ENCODE measurements at places on chromosomes 13 and 19.

DNA sequence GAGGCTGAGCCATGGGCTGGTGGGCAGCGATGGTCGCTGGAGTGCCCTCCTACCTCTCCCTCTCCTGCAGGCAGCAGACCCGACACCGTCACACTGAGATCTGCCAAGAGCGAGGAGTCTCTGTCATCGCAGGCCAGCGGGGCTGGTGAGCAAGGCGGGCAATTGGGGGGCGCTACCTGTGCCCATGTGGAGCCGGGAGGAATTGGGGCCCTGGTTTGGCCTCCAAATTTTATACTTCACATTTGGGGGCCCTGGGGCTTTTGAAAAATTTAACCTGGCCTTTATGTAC is 9.9 kb downstream of the ARHGAP33 start:
- no peak for DNase-seq

DNA sequence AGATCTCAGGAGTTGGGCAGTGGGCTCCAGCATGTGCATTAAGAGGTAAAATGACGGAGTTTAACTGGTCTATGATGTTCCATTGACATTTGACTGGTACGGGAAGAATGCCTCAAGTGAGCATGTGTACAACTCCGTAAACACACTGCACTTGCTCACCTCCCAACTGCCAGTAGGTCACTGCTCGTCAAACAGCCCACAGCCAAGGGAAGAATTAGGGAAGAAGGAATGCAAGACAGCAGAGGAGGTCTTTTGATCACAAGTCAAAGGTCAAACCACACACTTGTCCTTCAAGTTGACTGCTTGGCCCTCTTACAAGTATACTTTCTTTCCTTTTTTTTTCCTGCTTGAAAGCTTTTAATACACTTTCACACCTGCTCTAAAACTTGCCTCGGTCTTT is 236.7 kb downstream of the B3GLCT start:
- no peak for DNase-seq

- peak; percentile 51 for DNase-seq
These were observed 42.1 kb downstream of the TUBGCP3 start for GRCh38 chr13:112545856-112546255.

DNA sequence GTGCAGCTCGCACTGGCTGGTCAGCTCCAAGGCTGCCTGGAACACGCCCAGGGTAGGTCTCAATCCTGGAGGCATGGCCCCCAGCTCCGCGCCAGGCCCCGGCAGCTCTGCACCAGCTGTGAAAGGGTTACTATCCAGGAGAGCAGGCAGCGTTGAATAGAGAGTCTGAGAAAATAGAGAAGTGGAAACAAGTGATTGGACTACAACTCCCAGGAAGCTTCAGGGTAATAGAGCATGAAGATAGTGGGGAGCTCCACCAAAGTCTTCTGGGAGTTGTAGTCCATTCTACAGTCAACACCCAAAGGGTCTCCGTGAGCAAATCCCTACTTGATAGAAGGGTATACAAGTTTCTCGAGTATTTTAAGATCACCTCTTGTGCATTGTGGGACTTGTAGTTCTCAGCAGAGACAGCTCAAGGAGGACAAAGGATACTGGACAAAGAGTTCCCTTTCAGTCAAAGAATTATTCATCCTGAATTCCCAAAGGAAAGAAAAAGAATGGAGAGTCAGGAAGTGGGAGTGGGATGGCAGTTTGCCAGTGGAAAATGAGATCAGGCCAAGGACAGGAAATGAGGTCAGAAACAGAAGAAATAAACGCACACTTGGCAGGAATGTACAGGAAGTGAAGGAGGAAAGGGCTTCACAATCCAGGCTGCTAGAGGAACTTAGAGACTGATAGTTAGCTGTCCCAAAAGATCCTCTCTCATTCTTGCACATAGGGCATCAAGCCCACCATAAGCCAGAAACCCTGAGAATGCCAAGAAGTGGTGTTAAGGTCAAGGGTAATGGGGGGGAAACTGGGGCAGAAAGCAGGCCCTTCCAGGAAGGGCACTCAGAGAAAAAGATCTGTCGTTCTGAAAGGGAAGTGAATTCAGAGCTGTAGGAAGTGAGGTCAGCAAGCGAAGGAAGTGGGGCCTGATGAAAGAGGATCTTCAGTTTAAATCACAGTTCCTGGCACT is 5.5 kb upstream of the MAMSTR start:
- peak; percentile 73 for DNase-seq

DNA sequence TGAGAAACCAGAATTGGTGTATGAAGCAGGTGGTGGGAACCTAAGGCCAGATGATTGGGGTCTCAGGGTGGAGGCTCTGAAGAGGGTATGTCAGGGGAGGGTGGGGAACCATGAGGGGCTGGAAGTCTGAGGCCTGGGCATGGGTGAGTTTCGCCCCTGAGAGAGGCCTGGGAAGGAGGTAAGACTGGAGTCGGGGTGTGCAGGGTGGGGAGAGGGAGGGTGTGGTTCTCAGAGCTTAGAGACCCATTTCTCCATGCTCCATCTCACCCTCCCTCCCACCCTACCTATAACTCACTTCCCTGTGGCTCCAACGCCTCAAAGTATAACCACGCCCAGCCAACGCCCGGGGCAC is 1.0 kb upstream of the KLHL26 start:
- no peak for DNase-seq

DNA sequence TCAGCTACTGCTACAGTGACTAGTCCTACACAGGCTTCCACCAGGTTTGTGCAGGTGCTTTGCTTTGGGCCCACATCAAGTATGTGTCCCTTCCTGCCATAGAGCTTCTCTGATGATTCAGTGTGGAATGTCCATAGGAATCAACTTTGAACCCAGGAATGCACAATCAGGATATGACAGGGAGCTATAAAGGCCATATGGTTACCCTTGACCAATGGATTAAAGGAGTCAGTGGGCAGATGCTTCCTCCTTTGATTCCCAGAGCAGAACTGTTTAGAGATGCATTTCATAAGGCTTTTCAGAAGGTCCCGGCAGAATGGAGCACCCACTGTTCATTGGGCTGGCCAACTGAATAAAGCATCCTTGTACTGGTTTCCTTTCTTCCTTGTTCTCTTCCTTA is 145.2 kb upstream of the WASF3 start:
- DNase-seq, result no peak

- no peak for DNase-seq
These were observed 71.0 kb downstream of the SIPA1L3 start for GRCh38 chr19:37977992-37978391.

DNA sequence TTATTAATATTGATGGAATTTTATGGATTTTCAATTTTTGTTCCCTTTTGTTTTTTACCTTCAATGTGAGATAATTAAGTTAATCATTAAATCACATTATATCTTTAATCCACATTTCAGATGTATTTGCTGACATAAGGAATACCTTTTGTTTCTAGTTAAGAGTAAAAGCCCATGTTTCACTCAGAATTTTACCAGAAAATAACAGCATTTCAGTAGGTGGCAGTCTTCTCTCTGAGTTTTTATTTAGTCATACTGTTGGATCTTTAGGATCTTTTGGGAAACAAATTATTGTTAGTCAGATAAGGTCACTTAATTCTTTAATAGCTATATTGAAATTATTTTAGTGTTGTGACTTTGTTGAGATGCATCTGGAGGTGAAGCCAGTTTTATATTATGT is 67.9 kb downstream of the NDFIP2 start:
- DNase-seq, result no peak

- DNase-seq, result peak; percentile 93
These were observed 3.5 kb downstream of the FSTL3 start for GRCh38 chr19:679418-680286.

- no peak for DNase-seq
These were observed 5.1 kb upstream of the PRKD2 start for GRCh38 chr19:46722004-46722380.

DNA sequence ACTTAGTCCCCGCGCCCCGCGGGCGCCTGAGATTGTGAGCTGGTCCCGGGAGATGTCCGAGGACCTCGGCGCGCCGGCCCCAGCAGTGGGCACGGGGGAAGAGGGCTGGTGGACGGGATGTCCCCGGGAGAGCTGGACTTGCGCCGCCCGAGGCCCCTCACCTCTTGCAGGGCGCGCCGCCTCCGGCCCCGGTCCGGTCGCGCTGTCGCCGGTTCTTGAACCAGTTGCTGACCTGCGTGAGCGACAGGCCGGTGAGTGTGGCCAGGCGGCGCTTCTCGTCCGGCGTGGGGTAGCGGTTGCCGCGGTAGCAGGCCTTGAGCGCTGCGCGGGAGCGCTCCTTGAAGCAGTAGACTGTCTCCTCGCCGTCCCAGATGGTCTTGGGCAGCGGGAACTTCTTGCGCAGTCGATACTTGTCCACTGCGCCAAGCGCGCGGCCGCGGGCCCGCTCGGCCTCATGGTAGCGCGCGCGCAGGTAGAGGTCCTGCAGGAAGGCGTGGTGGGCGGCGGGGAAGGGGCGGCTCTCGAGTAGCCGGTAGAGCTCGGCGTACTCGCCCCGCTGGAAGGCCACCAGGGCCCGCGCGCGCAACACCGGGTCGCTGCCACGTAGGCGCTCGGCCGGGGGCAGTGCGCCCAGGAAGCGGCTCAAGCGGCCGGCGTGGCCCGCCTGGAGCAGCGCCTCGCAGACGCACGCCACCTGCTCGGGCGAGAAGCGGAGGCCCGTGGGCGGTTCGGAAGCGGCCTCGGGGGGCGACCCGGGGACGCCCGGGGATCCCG is 984 bp downstream of the SIX5 start:
- peak; percentile 83 for DNase-seq

DNA sequence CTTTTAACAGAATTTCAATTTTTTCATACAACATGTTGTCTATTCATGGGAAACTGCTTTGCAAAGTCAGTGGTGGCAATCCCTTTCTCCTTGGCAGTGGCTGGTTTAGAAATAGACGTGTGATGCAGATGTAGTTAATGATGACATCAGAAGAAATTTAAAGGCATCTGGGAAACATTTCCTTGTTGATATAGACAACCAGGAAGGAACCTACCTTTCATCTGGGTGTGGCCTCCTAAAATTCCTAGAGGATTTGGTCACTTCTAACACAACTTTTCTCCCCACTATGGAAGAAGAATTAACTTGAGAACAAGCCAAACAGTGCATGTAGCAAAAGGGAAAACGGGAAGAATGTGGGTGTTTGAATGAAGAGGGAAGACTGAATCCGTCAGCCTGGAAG is 102.8 kb downstream of the EFNB2 start:
- no peak for DNase-seq

DNA sequence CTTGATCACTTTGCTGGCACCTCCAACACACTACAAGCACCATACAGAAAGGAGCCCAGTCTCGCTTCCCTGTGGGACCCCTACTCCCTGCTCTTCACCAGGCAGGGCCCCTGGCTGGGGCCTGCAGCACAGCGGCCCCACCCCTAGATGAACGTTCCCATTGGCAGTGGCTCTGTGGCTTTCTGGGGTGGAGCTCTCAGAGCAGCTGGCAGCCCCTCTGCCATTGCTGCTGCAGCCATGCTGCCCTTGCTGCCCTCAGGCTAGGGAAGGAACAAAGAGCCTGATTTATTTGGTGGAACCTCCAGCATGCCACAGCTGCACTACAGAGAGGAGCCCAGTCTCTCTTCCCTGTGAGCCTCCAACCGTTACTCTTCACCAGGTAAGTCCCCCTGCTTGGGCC is 5.8 kb downstream of the SIGLEC6 start:
- no peak for DNase-seq

DNA sequence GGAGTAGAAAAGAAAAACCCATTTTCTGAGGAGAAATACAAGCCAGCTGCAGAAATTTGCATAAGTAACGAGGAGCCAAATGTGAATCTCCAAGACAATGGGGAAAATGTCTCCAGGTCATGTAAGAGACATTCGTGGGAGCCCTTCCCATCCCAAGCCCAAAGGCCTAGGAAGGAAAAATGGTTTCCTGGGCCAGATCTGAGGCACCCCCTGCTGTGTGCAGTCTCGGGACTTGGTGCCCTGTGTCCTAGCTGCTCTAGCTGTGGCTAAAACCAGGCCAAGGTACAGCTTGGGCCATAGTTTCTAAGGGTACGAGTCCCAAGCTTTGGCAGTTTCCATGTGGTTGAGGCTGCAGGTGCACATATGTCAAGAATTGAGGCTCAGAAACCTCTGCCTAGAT is 444.9 kb downstream of the PCDH20 start:
- no peak for DNase-seq

GRCh38 chr13:113080901-113081521 is 24.6 kb upstream of the F7 start:
- DNase-seq, result no peak

DNA sequence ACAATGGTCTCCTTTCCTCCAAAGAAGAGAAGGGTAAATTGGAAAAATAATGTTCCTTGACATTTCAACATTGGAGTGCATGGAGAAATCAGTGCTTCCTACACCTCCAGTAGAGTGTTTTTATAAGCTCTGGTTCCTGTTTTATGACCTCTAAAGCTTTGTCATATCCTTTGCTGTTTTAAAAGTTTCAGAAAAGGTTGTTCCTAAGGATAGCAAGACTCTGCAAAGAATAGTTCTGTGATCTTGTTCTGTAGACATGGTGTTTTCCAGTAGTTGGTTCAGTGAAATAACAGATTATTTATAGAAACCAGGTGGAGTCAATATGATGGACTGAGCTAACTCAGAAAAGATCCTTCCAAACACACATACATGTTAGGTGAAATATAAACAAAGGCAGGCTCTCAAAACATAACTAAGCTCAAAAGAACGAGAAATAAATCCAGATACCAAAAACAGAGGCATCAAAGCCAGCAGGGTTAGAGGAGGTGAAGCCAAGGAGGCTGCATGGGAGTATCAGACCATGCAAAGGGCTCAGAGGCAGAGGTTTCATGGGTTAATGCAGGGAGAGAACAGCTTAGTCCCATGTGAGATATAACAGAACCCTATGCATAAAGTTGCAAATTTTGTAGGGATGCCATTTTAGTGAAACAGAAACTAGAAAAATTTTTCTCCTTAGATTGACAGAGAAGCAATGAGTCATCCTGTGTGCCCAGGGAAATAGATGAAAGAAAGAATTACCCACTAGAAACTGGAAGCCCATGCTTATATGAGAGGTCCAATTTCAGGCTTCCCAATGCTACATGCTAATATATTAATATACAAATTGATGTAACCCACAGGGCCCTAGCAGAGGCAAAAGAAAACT is 44.3 kb downstream of the SHISA2 start:
- no peak for DNase-seq

GRCh38 chr19:39130337-39131254 is 5.0 kb downstream of the PAK4 start:
- no peak for DNase-seq

- no peak for DNase-seq
These were observed 27.7 kb upstream of the UBAC2 start for GRCh38 chr13:99172951-99173350.

GRCh38 chr19:1997353-1998233 is 17.9 kb downstream of the BTBD2 start:
- DNase-seq, result no peak

DNA sequence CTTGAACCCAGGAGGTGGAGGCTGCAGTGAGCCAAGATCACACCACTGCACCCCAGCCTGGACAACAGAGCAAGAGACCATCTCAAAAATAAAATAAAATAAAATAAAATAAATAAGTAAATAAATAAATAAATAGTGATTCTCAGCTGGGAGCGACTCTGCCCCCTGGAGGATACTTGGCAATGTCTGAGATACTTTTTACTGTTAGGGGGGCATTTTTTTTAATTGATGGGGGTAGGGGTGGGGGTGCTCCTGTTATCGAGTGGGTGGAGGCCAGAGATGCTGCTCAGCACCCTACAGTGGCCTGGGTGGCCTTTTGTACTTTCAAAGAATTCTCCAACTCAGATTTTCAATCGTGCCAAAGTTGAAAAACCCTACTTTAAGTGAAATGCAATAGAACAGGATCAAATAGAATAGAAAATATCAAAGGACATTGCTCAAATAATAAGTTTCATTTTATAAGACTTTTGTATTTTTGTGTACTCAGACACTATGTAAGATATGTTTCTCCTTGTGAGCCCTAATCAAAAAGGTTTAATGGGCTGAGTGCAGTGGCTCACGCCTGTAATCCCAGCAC is 7.1 kb upstream of the CLPP start:
- no peak for DNase-seq

- DNase-seq, result no peak
These were observed 583.9 kb upstream of the MIR17HG start for GRCh38 chr13:90763476-90764150.

- peak; percentile 70 for DNase-seq
These were observed 21.4 kb downstream of the LCP1 start for GRCh38 chr13:46160471-46161066.

Data from hepatocyte (in vitro differentiated cells).